WTC11 (cell line): ENCODE measurements at places on chromosomes 2 and 18. TPM values are rescaled to one million over a fixed set of nuclear protein-coding genes. Genes with fewer than 3 reads are reported as not detected.

GRCh38 chr2:12087671-12088380 is 341.4 kb downstream of the LPIN1 start:
- DNase-seq, result no peak
- H3K27me3 ChIP-seq, result no peaks in the 10 kb centered on the region
- peaks cover 37% of the 10 kb centered on the region for H3K4me1 ChIP-seq

The GLI2 gene
- 45.9 to 60.9 TPM (median 48.6 TPM) in 3 replicates for total RNA-seq

GRCh38 chr2:98452396-98453027 is 7.9 kb downstream of the INPP4A start:
- H3K4me1 ChIP-seq, result peaks cover 80% of the 10 kb centered on the region
- no peak for DNase-seq
- H3K4me3 ChIP-seq, result no peak overlapping the region

The CTAGE1 gene
- not detected in 3 replicates for total RNA-seq

DNA sequence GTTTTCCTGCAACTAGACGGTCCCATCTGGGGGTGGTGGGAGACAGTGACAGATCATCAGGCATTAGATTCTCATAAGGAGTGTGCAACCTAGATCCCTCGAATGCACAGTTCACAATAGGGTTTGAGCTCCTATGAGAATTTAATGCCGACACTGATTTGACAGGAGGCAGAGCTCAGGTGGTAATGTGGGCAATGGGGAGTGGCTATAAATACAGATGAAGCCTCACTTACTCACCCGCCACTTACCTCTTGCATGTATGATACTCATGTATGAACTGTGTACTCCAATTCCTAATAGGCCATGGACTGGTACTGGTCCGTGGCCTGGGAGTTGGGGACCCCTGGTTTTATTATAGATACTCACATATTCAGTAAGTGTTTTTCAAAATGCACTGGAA is 122.4 kb upstream of the SIX3 start:
- H3K36me3 ChIP-seq, result 0 out of 2 replicates have a peak, but pooled peaks cover 3% of the 10 kb centered on the region
- peaks cover 22% of the 10 kb centered on the region for H3K4me1 ChIP-seq
- peaks cover 2% of the 10 kb centered on the region; the same call in 1 of the 2 replicates for H3K27me3 ChIP-seq
- no peak overlapping the region for H3K27ac ChIP-seq
- DNase-seq, result no peak

The LYPD6B gene
- 1.6 to 1.9 TPM (median 1.8 TPM) in 3 replicates for total RNA-seq

The FSHR gene
- total RNA-seq, result not detected in 3 replicates

The FOXI3 gene
- total RNA-seq, result 13.4 to 14.0 TPM (median 13.5 TPM) in 3 replicates

The HSBP1L1 gene
- 1.4 to 1.7 TPM (median 1.6 TPM) in 3 replicates for total RNA-seq

DNA sequence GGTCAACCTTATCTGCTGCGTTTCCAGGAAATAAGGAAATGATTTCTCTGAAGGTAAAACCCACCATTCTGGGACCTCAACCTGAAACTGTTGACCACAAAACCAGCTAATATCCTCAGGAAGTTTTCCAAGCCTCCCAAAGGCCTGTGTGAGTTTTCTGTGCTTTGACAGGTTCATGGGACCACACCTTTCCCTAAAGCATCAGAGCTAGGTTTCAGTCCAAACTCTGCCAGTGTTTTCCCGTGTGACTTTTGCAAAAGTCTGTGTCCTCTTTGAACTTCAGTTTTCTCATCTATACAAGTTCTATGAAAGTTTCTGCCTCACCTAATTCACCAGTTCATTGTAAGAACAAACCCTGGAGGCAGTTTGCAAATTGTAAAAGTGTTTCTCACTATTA is 39.8 kb downstream of the VSNL1 start:
- peaks cover 62% of the 10 kb centered on the region for H3K4me1 ChIP-seq
- peaks cover 21% of the 10 kb centered on the region for H3K36me3 ChIP-seq
- no peak overlapping the region for H3K4me3 ChIP-seq
- H3K27ac ChIP-seq, result no peak overlapping the region
- no peaks in the 10 kb centered on the region for H3K27me3 ChIP-seq
- no peak for DNase-seq

The ANKRD30BL gene
- total RNA-seq, result 0.39 to 0.76 TPM (median 0.48 TPM) in 3 replicates

GRCh38 chr2:63581298-63581961 is 6.8 kb downstream of the WDPCP start:
- H3K4me3 ChIP-seq, result no peak overlapping the region
- H3K27ac ChIP-seq, result peak overlapping the region; percentile 44; the same call in 1 of the 2 replicates
- no peak for DNase-seq
- H3K36me3 ChIP-seq, result no peaks in the 10 kb centered on the region

DNA sequence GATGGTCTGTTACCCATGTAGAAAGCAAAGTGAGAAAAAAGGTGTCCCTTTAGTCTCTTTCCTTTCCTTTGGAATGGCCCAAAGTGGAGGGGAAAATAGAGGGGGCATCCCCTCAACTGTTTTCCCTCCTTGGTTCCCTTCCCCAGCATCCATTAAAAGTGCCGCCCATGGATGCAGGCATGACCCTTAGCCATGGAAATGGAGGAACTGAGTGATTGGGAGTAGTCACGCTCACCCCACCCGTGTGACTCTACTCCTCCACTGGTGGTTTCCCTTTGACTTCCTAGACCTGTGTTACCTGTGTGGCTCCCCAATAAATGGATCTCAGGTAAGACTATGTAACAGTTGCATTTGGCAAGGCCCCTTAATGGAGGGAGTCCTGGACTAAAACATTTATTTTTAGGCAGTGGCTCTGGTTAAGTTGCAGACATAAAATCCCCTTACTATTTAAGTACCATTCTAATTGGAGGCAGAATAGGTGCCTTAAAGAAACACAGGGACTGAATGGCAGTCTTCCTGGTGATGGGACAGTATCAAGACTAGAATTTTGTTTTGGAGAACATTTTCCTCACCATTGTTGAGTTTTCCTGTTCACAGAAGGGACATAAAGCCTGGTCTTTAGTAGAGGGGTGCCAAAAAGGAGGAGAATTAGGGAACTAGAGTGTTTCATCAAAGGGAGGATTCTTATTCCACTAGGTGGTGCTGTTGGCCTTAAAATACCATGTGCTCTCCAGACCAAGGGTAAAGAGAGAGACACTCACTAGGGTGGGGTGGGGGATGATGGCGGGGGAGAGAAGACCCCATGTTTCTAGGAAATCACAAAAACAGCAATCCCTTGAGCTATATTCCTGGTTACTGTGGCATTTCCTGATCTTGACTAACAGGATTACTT is 25.7 kb upstream of the PLA2R1 start:
- no peak for DNase-seq
- H3K27ac ChIP-seq, result no peak overlapping the region
- H3K27me3 ChIP-seq, result peaks cover 7% of the 10 kb centered on the region
- no peak overlapping the region for H3K4me3 ChIP-seq
- H3K4me1 ChIP-seq, result no peaks in the 10 kb centered on the region

DNA sequence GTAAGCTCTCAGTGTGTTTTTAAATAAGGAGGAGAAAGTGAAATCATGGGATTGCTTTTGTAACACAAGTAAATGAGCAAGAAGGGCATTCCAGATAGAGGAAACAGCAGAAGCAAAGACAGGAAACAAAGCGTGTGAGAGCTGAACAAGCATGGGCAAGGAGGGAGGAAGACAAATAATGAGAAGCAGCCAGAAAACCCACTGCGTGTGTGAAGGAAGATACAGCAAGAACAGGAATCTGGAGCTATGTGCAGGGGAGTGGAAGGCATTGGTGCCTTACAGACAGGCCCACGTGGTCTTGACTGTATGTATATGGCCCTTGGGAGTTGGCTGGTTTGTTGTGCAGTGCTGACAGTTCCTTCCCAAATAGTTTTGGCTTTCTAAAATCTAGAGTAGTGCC is 88.6 kb downstream of the AAK1 start:
- no peak for DNase-seq
- H3K27ac ChIP-seq, result peak overlapping the region; percentile 15
- H3K27me3 ChIP-seq, result no peaks in the 10 kb centered on the region
- H3K4me3 ChIP-seq, result no peak overlapping the region
- no peaks in the 10 kb centered on the region; the same call in 1 of the 2 replicates for H3K36me3 ChIP-seq
- H3K4me1 ChIP-seq, result peaks cover 3% of the 10 kb centered on the region

DNA sequence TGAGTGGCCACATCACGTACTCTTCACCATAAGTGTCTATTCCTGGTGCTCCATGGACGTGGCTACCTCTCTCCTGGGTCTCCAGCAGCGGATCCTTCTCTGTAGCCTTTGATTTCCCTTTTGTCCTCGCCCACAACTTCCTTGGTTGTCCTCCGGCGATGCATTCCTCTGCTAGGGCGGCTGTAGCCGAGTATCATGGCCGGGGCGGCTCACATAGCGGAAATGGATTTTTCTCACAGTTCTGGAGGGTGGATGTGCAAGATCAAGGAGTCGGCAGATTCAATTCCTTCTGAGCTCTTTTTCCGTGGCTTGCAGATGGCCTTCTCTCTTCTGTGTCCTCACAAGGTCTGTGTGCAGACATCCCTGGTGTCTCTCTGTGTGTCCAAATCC is 35.7 kb downstream of the ACKR3 start:
- H3K4me1 ChIP-seq, result peaks cover 7% of the 10 kb centered on the region
- H3K27me3 ChIP-seq, result peaks cover 4% of the 10 kb centered on the region; the same call in 1 of the 2 replicates
- H3K27ac ChIP-seq, result peak overlapping the region; percentile 68; the same call in 1 of the 2 replicates
- H3K36me3 ChIP-seq, result no peaks in the 10 kb centered on the region

- DNase-seq, result no peak
- H3K27me3 ChIP-seq, result no peaks in the 10 kb centered on the region
- 0 out of 2 replicates have a peak, but pooled peaks cover under 1% of the 10 kb centered on the region for H3K4me1 ChIP-seq
- no peak overlapping the region for H3K27ac ChIP-seq
- no peaks in the 10 kb centered on the region for H3K36me3 ChIP-seq
Observed at GRCh38 chr2:241194811-241195210, 6.3 kb downstream of the ANO7 start.

DNA sequence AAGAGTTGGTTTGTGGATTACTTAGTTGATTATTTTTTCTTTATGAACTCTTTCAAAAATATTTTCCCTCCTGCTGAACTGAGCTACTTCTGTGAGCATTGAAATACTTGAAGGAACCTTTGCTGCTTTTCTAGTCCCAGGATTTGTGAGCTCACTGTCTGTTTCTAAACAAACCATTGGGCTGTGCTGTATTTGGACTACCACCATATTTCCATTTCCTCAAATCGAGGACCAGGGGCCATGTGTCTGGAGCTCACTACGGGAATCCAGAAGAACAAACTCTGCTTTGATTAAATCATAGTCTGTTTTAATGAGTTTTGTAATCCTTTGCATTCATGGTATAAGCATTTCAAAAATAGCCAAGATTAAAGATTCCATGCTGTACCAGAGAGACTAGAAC is 1.3 kb downstream of the MRPL33 start:
- no peak for DNase-seq
- H3K27ac ChIP-seq, result no peak overlapping the region
- H3K27me3 ChIP-seq, result peaks cover 6% of the 10 kb centered on the region
- H3K36me3 ChIP-seq, result peaks cover 13% of the 10 kb centered on the region

- no peaks in the 10 kb centered on the region for H3K4me1 ChIP-seq
- no peaks in the 10 kb centered on the region for H3K27me3 ChIP-seq
- no peak for DNase-seq
- peaks cover 29% of the 10 kb centered on the region for H3K36me3 ChIP-seq
Observed at GRCh38 chr2:189937691-189938090, 124.8 kb downstream of the MSTN start.

DNA sequence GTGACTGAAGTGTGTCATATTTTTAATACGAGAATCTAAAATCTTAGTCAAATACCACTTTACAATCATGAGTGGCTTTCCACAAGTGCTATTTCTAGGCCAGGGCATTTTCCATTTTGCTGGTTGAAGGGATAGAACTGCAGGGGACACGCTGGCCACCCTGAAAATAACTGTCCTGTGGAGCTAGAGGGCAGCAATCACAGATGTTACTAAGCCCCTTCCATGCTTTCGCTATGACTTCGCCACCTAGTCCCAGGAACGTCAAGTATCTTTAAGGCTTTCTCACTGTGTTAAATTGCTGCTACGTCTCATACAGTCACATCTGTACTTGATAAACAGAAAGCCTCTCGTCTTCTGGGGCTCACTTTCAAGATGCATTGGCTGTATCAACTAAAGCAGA is 171.8 kb downstream of the CDH2 start:
- H3K36me3 ChIP-seq, result no peaks in the 10 kb centered on the region
- H3K4me1 ChIP-seq, result no peaks in the 10 kb centered on the region
- H3K27ac ChIP-seq, result no peak overlapping the region
- H3K27me3 ChIP-seq, result no peaks in the 10 kb centered on the region
- H3K4me3 ChIP-seq, result no peak overlapping the region

- DNase-seq, result no peak
- H3K4me1 ChIP-seq, result peaks cover 13% of the 10 kb centered on the region
- no peaks in the 10 kb centered on the region for H3K36me3 ChIP-seq
- H3K4me3 ChIP-seq, result no peak overlapping the region
Observed at GRCh38 chr2:38533180-38533579, 69.5 kb downstream of the HNRNPLL start.

The SPRED2 gene
- 26.4 to 34.1 TPM (median 32.7 TPM) in 3 replicates for total RNA-seq

- peaks cover 5% of the 10 kb centered on the region for H3K36me3 ChIP-seq
- H3K4me3 ChIP-seq, result no peak overlapping the region
- no peaks in the 10 kb centered on the region for H3K27me3 ChIP-seq
- no peak for DNase-seq
Observed at GRCh38 chr2:168369031-168369430, 87.0 kb upstream of the CERS6 start.

DNA sequence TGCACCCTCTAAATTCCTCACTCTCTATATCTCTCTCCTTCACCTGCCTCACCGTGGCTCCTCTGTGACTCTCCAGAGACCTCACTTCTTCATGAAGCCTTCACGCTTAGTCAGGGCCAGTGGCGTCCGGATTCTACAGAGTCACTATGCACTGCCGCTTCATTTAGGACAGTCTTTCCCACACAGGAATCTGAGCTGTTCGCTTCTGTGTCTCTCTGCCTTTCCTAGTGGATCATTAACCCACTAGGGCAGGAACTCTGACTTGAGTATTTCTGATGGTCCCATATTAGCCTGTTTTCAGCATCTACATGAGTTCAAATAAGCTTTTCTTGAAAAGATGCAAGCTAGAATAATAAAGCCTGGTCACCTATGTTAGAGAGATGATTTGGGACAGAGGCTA is 180.2 kb upstream of the DOK6 start:
- no peak overlapping the region for H3K4me3 ChIP-seq
- no peaks in the 10 kb centered on the region for H3K27me3 ChIP-seq
- H3K27ac ChIP-seq, result no peak overlapping the region
- H3K4me1 ChIP-seq, result 0 out of 2 replicates have a peak, but pooled peaks cover 2% of the 10 kb centered on the region
- DNase-seq, result no peak

DNA sequence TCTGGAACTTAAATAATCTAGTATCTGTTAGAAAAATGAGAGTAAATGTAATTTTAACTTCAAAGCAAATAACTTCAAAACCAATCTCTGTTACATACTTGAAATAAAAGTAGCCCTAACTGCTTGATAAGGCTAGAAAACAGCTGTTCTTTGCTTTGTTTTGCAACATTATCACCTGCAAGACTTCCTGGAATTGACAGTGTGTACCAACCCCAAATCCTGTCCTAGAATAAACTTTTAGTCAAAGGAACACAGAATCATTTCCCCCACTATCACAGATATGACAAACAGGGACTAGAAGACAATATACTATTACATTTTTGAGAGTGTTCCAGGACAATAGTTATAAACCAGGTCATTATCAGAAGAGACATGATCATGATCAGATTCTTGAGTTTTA is 105.3 kb upstream of the PGAP1 start:
- no peaks in the 10 kb centered on the region for H3K4me1 ChIP-seq
- no peak overlapping the region for H3K4me3 ChIP-seq
- H3K36me3 ChIP-seq, result no peaks in the 10 kb centered on the region
- no peak for DNase-seq
- H3K27ac ChIP-seq, result no peak overlapping the region

DNA sequence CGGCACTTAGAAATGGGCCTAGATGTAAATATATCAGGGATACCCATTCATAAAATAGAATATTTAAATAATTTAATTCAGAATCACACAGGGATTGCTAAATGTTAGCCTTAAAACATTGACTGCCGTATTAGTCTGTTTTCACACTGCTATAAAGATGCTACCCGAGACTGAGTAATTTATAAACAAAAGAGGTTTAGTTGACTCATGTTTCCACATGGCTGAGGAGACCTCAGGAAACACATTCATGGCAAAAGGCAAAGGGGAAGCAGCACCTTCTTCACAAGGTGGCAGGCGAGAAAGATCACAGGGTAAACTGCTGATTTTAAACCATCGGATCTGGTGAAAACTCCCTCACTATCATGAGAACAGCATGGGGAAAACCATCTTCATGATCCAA is 223.6 kb upstream of the GULP1 start:
- DNase-seq, result no peak
- H3K4me3 ChIP-seq, result no peak overlapping the region
- peaks cover 5% of the 10 kb centered on the region for H3K4me1 ChIP-seq
